ENCODE measurements at places on chromosomes 6 and 20.

- peak; percentile 82 for DNase-seq
These were observed 73.4 kb upstream of the NOX3 start for GRCh38 chr6:155528982-155529453.

DNA sequence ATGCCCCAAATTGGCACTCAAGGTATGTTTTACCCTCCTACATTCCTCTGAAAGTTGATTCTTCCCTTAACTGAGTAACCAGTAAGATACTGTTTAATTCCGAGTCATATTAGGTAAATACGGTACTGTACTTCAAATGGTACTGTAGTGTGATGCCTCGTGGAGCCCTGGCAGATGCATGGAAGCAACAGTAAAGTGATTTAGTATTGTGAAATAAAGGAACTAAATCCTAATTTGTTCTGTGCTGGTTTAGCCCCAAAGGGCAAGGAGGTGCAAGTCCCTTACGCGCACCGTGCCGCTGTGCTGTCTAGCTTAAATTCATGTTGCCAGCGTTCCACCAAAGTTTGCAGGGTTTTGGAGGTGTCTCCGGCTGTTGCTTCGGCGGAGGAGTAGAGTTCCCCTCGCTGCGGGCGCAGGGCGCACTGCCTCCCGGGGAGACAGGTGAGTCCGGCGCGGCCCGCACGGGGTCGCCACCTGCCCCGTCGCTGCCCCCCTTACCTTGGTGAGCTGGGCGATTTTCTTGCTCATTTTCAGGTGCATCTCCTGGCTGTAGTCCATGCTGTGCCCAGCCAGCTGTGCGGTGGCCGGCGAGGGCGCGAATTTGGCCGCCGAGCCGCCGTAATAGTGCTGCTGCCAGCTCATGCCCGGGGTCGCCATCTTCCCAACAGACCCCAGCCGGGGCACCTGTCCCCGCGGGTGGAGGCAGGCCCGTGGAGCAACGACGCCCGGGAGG lies 655 bp downstream of the FAM184A start:
- peak; percentile 9 for DNase-seq

DNA sequence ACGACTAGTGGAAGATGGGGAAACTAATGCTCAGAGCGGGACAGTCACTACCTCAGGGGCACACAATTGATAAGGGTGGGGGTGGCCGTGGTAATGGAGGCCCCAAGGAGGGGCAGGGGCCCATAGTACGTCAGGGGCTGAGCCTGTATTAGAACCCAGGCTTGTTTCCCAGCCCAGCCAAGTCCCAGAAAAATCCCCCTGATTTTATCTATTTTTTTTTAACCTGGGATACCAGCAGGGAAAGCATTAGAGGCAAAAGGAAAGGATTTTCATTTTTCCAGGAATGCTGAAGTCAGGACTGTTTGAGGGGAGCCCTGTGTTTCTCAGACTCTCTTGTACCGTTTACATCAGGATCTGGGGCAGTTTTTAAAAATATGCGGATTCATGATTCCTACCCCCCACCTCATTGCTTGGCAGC lies 382 bp downstream of the MYH7B start:
- DNase-seq, result no peak

- peak; percentile 35 for DNase-seq
These were observed 5.3 kb downstream of the MMUT start for GRCh38 chr6:49457771-49458170.

- DNase-seq, result peak; percentile 18
These were observed 5.0 kb upstream of the SLC12A5 start for GRCh38 chr20:46023999-46024398.

GRCh38 chr6:145283856-145284255 lies 451.5 kb downstream of the EPM2A start:
- no peak for DNase-seq

GRCh38 chr6:53178837-53179432 lies 30.3 kb upstream of the GCM1 start:
- DNase-seq, result no peak

DNA sequence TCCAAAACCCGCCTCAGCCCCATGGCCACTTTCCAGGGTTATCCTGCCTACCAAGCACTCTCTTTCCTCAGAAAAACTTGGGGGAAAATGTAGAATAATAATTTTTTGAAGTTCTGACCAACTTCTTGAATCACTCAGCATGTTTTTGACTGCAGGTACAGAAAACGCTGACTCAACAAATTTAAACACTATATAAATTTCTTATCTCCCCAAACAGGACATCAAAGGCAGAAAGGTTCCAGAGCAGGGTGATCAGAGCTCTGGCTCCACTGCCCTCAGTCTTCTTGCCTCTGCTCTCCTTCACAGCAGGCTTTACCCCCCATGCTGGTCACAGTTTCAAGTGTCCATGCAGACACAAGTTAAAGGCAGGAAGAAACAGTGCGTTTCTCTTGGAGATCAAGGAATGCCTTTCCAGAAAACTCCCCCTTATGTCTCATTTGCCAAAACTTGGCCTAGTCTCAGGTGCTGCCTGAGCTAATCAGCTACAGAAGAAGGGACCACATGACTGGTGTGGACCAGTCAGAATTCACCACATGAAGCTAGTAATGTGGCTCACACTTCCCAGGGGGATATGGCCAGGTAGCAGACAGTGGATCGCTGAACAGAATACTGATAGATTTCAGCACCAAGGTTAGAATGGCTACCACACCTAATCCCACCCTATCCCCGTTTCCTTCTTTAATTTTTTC lies 24.4 kb upstream of the SLC17A3 start:
- DNase-seq, result no peak

GRCh38 chr6:43669922-43670622 lies 17.5 kb downstream of the MRPS18A start:
- no peak for DNase-seq

GRCh38 chr6:21367649-21368154 lies 225.8 kb upstream of the SOX4 start:
- no peak for DNase-seq

DNA sequence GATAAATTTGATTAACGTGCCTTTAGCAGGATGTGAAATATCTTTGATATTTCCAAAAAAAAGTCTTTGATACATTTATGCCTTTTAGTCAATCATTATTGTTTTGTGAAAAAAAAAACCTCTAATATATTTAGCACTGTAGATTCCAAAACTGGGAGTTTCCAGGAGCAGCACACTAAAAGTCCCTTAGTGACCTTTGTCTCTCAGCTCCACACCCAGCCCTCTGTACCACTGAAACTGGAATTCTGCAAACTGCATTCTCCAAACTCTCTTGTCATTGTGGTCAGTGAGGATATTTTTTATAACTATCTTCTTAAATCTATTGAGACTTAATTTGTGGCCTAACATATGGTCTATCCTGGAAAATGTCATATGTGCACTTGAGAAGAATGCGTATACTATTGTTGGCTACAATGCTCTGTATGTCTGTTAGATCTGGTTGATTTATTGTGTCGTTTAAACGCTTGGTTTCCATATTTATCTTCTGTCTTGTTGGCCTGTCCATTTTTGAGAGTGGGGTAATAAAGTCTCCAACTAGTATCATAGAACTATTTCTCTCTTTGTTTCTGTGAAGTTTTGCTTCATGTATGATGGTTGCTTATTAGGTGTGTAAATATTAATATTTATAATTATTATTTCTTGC lies 73.2 kb upstream of the CNKSR3 start:
- no peak for DNase-seq

DNA sequence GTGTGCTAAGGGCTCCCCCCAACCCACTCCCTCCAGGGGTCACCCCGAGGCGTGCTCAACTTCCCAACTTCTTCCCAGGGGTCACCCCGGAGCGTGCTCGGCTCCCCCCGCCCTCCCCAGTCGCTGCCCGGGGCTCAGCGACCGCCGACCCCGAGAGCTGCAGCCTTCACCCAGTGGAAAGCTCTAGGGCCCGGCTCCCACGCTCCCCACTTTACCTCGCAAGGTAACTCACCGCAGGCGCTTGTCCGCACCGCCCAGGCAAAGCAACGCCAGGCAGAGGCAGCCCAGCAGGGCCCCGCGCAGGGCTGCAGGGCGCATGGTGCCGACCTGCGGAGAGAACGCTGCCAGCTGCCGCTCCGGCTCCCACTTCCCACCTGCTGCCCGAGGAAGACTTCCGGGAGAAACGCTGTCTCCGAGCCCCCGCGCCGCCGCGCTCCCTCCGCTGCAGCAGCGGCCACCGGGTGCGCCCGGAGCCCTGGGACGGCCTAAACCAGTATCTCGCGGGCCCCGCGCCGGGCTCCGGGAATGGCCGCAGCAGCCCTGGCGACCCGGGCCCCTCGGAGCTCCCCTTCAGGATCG lies 396 bp downstream of the RNASET2 start:
- DNase-seq, result no peak

DNA sequence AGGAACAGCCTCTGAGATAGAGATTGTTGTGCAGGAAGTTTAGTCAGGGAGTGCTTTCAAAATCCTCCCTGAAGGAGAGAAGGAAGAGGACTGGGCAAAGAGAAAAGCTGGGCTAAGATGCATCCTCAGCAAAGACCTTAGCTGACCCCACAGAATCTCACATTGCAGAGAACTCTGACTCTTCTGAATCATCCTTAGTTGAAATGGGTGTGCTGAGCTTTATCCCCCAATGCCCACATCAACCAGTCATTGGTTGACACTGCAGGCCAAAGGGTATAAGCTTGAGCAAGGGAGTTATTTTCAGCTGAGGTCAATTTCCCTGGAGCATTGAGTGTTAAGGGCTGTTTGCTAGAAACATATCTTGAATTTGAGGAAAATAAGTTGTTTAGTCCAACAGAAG lies 732.2 kb downstream of the CBLN4 start:
- no peak for DNase-seq

- DNase-seq, result no peak
These were observed 2.8 kb downstream of the ADNP start for GRCh38 chr20:50928469-50928868.

DNA sequence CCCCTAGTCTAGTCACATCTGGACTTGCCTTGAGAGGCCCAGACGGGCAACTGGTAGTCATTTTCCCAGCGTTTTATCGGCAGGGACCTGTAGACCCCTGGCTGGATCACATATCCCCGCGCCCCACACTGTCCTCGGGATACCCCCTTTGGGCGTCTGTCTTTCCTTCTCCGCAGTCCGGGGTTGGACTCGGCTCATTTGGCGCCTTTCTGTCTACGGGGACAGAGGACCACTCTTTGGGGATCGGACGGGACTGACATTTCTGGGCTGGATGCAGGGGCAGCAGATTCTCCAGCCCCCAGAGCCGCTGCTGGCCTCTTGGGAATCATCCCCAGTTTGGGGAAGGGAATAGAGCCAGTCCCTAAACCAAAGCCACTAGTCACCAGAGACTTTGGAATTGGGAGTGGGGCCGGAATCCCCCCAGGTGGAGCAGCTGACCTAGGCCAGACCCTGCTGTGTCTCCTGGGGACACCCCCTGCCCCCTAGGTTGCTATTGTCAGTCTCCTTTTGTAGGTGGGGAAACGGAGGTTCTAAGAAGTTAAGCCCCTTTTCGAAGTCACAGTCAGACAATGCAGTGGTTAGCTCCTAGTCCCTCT lies 734 bp downstream of the FAM110A start:
- no peak for DNase-seq

- no peak for DNase-seq
These were observed 179.3 kb downstream of the TBXT start for GRCh38 chr6:165988302-165988756.

GRCh38 chr6:163306000-163306399 lies 108.5 kb upstream of the QKI start:
- no peak for DNase-seq

DNA sequence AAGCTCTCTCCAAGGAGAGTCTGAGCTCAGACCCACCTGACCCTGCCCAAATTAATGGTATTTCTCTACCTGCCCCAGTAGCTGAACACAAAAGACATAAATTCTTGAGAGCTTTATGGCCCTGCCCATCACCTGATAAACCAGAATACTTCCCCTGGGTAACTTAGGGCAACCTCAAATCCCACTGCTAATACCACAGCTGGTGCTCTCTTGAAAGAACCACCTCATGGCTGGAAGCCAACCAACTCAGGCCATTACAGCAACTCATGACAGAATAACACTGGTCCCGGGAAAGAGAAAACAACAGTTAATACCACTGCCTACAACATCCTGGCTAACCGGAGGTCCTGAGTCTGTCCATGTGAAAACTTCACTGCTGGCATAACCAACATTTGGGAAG lies 328.6 kb downstream of the NKAIN2 start:
- no peak for DNase-seq

DNA sequence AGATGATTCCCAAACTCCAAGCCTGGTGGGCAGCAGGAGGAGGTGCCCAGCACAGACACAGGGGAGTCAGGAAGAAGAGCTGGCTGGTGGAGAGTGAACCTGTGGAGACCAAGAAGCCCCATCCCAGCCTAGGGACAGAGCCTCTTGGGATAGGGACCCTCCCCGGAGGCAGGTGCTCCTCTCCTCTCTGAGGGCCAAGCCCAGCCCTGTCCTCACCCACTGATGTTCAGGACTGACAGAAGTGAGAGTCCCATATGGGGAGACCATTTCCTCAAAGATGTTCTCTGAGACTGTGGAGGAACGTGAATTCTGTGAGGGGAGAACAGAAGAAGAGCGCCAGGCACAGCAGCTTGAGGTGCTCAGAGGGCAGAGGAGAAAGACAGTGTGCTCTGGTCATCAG lies 2.4 kb upstream of the EBF4 start:
- DNase-seq, result no peak

DNA sequence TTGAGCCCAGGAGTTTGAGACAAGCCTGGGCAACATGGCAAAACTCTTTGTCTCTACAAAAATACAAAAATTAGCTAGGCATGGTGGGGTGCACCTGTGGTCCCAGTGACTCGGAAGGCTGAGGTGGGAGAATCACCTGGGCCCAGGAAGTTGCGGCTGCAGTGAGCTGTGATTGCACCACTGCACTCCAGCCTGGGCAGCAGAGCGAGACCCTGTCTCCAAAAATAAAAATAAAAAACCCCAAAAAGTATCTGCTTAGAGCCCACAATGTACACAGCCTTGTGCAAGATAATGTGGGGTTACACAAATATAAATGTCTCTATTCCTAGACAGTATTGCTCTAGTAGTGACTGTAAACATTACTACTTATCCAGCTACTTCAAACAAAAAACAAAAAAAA lies 5.9 kb downstream of the ESF1 start:
- DNase-seq, result no peak

DNA sequence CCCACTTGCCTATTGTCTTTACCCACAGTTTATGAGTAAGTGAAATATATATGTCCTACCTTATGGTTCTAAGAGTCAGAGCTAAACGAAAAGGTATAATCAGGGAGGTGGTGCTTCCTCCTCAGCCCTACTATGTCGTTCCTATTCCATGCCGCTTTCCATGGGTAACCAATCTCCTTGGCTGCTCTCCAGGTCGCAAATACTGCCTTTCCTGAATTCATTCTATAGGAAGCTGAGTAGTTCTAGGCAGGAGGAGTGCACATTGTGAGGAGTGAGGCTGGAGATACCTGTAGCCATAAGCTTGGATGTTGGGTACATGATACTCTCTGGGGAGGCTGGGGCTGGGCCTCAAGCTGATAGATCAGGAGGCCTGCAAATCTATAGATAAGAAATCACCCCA lies 5.8 kb downstream of the IL20RA start:
- DNase-seq, result no peak

DNA sequence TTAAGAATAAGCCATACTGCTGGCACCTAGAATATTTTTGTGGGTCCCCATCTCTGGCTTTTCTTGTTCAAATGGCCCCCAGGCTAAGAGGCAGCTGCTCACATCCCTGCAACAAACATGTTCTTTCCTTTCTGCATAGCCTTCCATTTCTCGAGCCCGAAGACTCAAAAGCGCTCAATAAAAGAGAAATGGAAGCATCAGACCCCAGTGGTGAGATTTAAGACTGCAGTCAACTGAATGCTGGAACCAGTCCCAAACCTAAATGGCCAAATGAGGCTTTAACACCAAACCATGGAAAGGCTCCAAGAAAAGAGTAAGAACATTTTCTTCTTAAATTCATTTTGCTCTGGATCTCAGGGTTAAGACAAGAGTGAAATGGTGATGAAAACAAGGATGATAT lies 122.1 kb upstream of the TRAF3IP2 start:
- DNase-seq, result peak; percentile 30

All from EL (cell line).